ENCODE measurements at places on chromosomes 2 and 18. TPM values are rescaled to one million over a fixed set of nuclear protein-coding genes. Genes with fewer than 3 reads are reported as not detected.

DNA sequence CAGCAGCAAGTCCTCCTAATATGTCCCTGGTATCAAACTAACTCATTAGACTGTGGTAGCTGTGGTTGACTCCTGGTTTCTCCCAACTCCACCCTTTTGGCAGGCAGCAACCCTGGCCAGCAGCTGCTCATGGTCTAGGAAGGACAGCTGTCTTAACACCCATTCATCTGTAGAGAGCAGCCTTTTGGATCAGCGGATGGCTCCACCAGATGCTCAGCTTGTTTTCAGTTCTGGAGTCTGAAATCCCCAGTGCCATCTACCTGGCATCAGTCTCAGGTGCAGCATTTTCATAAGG, 100.5 kb downstream of the SPOPL start:
- no peak for DNase-seq
- no peaks in the 10 kb centered on the region for H3K27me3 ChIP-seq
- no peaks in the 10 kb centered on the region for H3K36me3 ChIP-seq

DNA sequence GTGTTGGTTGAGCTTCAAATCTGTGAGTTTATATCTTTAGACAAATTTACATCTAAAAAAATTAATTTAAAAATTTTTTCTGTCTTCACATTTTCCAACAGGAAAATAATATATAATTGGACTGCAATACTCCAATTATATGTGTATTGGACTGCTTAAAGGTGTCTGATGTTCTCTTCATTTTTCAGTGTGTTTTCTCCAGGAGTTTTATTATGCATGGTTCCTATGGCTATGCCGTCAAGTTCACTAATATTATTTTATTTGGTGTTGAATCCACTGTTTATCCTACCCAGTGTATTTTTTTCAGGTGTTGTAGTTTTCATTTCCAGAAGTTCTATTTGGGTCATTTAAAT, 62.1 kb upstream of the CTLA4 start:
- no peak for DNase-seq
- no peaks in the 10 kb centered on the region for H3K27me3 ChIP-seq
- peaks cover 62% of the 10 kb centered on the region for H3K4me1 ChIP-seq
- peaks cover 14% of the 10 kb centered on the region for H3K36me3 ChIP-seq
- no peak overlapping the region for H3K4me3 ChIP-seq
- peak overlapping the region; percentile 45 for H3K27ac ChIP-seq

DNA sequence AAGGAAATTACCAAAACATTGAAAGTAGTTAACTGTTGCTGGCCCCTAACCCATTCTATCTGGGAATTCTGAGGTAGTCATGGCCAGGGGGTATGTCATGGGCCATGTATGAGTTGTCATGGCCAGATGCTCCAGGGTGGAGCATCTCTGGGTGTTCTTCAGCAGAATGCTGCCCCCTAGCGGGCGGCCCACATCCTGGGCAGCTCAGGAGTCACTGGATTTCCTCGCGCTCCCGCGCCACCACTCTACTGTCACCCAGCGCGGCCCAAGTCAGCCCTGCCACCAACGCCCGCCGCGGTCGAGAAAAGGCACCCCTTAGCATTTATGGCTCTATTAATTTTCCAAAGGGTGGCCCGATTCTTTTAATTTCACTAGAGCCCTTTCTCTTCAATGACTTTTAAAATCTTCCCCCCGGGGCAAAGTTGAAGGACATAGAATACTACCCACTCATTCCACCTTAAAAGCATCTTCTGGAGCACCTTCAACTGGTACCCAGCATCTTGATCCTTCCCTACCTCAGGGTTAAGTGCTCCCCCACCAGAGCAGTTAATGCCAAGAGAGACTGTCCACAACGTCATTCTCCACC, 41.6 kb downstream of the PKDCC start:
- DNase-seq, result peak; percentile 90
- H3K27me3 ChIP-seq, result peaks cover 33% of the 10 kb centered on the region
- H3K36me3 ChIP-seq, result no peaks in the 10 kb centered on the region
- H3K27ac ChIP-seq, result no peak overlapping the region

DNA sequence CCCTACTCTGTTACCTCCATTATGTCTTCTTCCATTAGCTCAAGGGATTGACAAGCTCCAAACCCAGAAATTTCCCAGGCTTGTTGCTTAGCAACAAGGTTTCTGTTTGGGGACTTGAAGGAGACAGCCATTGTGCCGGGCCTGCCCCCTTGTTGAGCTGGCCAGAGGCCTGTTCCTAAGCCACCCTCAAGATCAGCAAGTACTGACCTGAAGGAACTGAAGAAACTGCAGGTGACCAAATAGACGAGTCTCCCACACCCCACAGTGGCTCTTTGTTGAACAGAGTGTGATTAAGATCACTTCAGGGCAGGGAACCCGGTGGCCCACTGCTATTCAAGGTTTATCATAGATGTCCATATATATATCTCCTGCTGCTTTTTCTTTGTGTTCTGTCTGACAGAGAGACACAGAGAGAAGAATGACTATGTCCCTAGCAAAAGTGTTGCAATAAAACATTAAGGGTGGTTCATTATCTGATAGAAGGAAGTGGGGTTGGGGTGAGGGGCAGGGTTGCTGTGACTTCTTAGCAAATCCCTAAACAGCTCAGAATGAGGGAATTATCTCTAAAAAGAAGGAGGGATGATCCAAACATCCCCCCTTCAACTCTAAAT, 69.2 kb downstream of the RNF144A start:
- H3K27ac ChIP-seq, result no peak overlapping the region
- H3K27me3 ChIP-seq, result no peaks in the 10 kb centered on the region
- H3K36me3 ChIP-seq, result peaks cover 39% of the 10 kb centered on the region
- no peak overlapping the region for H3K4me3 ChIP-seq
- DNase-seq, result no peak

Gene FAHD2B
- total RNA-seq, result 24.3 TPM

Gene IL1F10
- total RNA-seq, result not detected

Gene HNMT
- total RNA-seq, result not detected

Gene ZSWIM2
- total RNA-seq, result not detected

Gene LAMA3
- not detected for total RNA-seq

- H3K27ac ChIP-seq, result peak overlapping the region; percentile 84
- peak overlapping the region; percentile 74 for H3K4me3 ChIP-seq
- peaks cover 78% of the 10 kb centered on the region for H3K36me3 ChIP-seq
- peaks cover 70% of the 10 kb centered on the region for H3K4me1 ChIP-seq
Measured at GRCh38 chr2:157419031-157419575, 24.8 kb downstream of the CYTIP start.

Gene TXNDC2
- not detected for total RNA-seq

Gene VAMP5
- total RNA-seq, result 33.1 TPM

DNA sequence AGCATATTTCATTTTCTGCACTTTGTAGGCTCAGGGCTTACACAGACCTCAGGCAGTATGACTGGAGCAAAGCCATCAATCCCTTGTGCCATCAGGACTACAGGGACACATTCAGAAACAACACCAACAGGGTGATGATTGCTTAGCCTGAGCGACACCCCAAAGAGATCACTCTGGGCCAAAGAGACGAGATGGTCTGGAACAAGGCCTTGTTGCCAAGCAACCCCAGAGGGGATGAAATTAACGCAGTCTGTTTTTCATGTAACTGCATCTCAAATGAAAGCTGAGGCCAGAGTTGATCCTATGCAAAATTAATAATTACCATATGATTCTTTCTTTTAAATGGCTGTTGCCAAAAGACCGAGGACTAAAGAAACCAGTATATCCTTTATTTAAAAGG, 20.2 kb upstream of the B3GNT2 start:
- DNase-seq, result no peak
- no peaks in the 10 kb centered on the region for H3K4me1 ChIP-seq
- H3K36me3 ChIP-seq, result no peaks in the 10 kb centered on the region
- no peaks in the 10 kb centered on the region for H3K27me3 ChIP-seq
- H3K4me3 ChIP-seq, result no peak overlapping the region
- no peak overlapping the region for H3K27ac ChIP-seq

DNA sequence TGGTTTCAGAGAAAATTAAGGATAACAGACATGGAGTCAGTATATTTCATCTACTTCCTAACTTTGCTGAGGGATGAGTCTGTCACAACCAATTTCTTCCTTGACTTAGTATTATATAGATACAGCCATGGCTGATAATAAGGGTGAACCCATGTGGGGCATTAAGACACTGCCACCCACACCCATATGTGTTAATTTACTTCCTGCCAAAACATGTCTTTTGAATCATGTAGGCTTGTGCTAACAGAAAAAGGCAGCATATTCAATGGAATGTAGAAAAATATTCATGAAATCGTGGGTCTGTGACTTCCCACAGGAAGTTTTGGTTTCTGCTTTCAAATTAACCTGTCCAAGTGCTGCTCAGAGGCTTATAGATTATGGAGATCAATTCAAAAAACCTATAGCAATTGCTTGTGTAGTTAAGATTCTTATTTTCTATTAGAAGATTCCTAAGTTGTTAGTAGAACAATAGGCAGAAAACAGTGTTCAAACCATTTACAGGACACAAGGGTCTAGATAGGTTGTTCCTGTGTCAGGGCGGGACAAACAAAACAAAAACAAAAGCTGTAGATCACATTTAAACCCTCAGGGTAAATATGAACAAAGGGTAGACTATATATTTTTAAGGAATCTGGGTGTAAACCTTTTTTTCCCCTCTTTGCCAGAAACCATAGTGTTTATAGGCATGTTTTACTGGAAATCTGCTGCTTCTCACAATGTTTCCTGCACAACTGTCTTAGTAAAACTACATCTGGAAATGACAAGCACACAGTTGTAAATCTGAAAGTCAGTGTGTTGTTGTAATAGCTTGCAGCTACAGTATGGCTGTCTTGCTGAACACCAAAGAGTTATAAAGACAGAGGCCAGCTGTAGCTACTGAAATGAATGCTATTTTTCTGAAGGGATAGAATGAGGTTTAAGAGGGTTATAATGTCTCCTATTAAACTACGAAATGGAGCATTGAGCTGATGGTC, 691.2 kb downstream of the EPHA4 start:
- no peaks in the 10 kb centered on the region for H3K4me1 ChIP-seq
- no peaks in the 10 kb centered on the region for H3K27me3 ChIP-seq
- no peak overlapping the region for H3K4me3 ChIP-seq

Data from activated CD4-positive, alpha-beta T cell treated with anti-CD3 and anti-CD28 coated beads, Interleukin-2, amount 10 ng/mL, durations not matched to agents 24 days and 14 days (primary cell).